Activated CD8-positive, alpha-beta memory T cell treated with anti-CD3 and anti-CD28 coated beads for 24 hours (primary cell): ENCODE measurements at places on chromosomes 6 and 20.

DNA sequence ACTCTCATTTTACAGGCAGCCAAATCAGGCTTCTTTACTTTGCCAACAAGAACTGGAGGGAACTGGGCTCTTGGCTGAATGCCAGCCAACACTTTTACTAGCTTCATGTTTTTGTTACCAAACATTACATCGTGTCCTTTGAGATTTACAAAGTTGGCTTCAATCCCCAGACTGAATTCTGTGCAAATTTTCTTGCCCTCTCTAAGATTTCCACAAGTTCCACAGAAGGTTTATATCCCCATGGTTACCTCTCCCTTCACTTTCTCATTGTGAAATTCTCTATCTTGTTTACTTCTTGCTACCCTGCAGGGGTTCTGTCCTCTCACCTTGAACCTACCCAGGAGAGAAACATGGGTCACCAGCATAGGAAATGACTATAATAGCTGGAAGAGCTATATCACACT is 37.6 kb upstream of the PLCB1 start:
- no peak for DNase-seq

- no peak for DNase-seq
Measured at GRCh38 chr6:157646012-157646411, 177.0 kb upstream of the SNX9 start.

DNA sequence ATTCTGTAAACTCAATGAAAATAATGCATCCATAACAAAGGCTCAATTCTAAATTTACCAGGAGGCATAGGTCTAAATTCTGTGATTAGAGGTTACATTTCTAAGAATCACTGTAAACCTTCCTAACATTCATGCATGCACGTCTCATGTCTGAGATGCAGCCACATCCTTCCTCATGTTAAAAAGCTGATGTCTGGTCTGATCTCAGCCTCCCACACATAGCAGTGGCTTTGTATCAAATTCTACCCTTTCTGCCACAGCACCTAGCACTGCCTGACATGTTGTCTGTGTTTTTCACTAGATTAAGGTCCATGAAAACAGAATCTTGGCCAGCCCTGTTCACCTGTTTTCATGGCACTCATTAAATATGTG is 171.1 kb downstream of the WDR27 start:
- DNase-seq = no peak

- peak; percentile 69 for DNase-seq
Measured at GRCh38 chr6:31354864-31355582, 2.0 kb downstream of the HLA-B start.

GRCh38 chr6:106059331-106059730 is 26.8 kb upstream of the PRDM1 start:
- no peak for DNase-seq

GRCh38 chr6:137282254-137282653 is 63.1 kb upstream of the IFNGR1 start:
- DNase-seq = no peak

GRCh38 chr6:100382031-100382430 is 82.7 kb downstream of the SIM1 start:
- DNase-seq = no peak

DNA sequence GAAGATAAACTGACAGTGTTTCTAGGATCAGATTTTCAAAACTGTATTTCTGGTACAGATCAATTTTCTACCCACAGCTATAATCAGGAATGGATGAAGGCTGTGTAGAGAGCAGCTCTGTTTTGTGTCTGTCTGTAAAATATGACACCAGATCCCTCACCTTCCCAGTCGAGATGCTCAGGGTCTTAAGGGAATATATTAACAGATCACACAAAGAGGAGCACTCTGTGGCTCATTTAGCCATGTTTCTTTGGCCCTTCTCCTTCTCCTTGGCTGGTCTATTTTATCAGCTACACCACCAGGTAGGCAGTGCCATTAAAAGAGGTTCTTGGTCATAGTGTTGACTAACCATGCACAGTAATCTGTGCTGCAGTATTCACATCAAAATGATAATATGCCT is 82.6 kb downstream of the PREP start:
- no peak for DNase-seq

DNA sequence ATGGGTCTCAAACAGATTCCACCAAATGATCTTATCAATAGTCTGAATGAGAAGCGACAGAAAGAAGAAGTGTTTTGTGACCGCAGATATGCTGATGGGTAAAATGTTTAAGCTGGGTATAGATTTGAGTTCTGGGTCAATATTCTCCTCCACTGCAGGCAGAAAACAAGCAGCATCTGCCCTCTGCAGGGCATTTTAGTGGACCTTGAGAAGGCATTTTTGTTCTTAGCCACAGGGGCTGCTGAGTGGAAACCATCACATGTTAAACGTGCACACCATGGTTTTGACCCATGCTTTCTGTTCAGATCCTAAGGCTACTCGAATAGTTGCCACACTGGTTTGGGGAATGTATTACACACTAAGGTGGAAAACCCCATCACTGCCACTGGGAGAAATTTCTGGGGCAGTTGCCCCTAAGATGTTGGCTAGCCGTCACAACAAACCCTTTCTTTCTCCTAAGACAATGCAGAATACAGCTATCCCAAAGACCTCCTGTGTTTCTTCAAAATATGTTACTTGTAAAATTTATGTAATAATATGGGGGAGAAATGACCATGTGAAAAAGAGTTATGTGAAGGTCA is 5.5 kb downstream of the POU3F2 start:
- DNase-seq = no peak

DNA sequence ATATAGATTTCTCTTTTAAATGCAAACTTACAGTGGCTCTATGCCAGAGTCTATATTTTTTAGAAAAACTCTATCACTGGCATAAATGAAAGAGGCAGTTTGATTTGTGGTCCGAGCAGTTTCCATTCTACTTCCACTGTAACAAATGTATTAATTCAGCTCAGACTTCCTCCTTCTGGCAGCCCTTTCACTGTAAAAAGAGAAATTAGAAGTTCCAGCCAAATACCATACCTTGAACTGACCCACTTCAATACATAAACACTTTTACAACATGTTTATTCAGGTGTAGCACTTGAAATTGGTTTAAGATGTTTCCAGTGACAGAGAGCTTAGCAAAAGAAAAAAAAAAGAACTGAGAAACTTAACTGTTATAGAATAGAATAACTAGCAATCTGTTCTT is 99.3 kb downstream of the BMP5 start:
- DNase-seq = no peak
